ENCODE measurements at places on chromosomes 7 and 10. TPM values are rescaled to one million over a fixed set of nuclear protein-coding genes. Genes with fewer than 3 reads are reported as not detected.

The CALML5 gene
- not detected for total RNA-seq

The HOXA4 gene
- total RNA-seq: not detected

GRCh38 chr7:100471021-100471420, 7.0 kb upstream of the SPACDR start:
- DNase-seq: no peak

GRCh38 chr10:96678725-96679124, 41.6 kb downstream of the PIK3AP1 start:
- DNase-seq: no peak

The EVX1 gene
- not detected for total RNA-seq

DNA sequence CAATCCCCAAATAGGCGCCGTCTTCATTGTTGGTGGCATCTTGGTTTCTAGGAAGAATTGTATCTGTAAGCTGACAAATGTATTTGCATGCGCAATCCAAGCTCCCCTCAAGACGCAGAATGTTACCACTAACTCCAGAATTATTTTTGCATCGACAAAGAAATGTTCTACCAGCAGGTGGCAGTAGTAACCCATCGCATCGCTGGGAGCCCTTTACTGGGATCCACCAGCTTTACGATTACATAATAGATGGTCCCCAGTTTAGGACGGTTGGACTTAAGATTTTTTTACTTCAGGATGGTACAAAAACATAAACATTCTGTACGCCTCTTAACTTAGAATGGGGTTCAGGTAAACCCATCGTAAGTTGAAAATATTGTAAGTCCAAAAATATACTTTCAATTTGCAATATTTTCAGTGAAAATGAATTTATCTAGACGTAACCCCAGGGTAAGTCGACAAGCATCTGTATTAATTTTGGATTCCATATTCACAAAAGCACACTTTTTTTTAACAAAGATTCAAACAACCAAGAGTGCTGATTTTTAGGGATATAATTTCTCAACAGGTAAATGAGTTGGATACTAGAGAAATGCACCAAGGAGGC, 114.0 kb upstream of the COBL start:
- DNase-seq: peak; percentile 6

- DNase-seq: no peak
Measured at GRCh38 chr7:51611937-51612336, 295.3 kb upstream of the COBL start.

The CDK14 gene
- total RNA-seq: 1.6 TPM

DNA sequence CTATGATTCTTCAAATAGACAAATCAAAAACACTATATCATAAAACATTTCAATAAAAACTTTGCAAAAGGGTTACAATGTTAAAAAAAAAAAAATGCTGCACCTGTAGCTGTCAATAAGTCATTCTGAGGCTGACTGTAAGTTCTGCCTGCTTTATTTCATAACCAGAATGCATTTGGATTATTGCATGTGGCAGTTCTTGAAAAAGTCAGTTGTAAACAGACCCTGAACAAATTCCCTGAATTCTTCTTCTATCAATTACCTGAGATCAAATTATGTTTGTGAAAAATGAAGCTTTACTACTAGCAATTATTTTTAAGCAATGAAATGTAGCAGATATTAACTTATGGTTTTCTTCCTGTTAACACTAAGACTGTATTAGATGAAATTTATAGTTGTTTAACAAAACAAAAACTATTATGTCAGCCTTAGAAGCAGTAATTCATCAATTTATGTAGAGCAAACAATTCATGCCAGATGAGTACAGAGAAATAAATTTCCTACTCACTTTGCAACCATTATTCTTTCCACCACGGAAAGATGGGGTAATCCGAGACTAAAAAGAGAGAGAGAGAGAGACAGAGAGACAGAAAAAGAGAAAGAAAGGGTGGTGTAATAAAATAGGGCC, 107.8 kb downstream of the SFMBT2 start:
- no peak for DNase-seq

The DEPP1 gene
- 5.3 TPM for total RNA-seq

Data from activated T-helper 1 cell treated with anti-CD3 and anti-CD28 coated beads, Interleukin-12 subunit alpha, Interleukin-12 subunit beta, Interleukin-2, Interleukin-4 antibody, amounts not matched to agents 30 ng/mL and 10 ng/mL and 1 ng/mL, durations not matched to agents 14 hours and 24 hours and 36 hours (primary cell).